ENCODE measurements at places on chromosomes 13 and 19.

DNA sequence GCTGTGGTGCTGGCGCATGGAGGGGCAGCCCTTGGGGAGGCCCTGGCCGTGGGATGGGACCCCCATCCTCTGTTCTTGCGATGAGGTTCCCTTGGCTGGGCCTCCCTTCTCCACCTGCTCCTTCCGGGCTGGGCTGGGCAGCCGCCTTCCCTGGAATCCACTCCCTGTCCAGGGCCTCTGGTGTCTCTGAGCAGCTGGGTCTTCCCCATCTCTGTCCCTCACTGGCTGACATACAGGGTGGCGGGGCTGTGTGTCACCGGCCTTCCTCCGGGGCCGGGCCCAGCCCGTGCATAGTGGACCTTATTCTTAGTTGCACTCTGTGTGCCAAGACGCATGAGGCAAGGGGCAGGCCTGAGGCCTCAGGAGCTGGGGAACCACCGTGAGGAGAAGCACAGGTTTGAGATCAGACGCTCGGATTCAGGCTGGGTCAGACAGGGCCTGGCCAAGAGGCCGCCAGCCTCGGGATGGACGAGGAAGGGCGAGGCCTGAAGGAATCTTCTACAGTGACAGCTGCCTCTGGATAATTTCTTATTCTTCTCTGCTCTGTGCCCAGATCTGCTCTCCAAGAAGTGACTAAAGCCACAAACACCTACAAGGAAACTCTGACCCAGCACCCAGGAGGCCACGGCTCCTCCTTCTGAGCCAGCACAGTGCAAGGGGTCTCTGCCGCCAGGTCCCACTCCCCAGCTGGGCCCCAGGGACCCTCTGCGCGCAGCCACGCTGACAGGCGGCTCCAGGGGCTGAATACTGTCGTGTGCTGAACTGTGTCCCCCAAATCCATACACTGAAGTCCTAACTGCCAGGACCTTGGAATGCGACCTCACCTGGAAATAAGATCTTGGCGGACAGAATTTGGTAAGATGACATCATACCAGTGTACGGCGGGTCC is 11.0 kb downstream of the SGTA start:
- peak; percentile 57 for DNase-seq

GRCh38 chr13:45826731-45827130 is 24.8 kb downstream of the SIAH3 start:
- no peak for DNase-seq

DNA sequence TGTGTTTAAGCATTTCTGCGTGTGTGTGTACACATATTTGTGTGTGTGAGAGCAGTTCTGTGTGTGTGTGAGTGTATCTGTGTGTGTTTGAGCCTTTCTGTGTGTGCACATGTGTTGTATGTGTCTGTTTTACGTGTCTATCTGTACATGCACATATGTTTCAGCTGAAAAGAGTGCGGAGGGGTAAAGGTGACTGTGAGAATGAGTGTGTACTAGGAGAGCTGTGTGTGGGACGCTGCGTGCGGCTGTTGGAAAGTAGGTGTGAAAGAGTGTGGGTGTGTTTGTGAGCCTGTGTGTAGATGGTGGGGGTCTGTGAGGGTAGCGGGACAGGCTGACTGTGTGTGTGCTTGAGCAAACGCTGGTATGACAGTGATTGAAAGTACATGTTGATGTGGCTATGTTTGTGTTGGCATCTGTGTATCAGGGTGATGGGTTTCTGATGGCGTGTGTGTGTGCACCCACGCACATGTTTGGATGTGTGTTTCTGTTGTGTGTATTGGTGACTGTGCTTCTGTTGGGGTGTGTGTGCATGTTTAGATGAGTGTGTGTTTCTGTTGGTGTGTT is 7.5 kb upstream of the TPM4 start:
- no peak for DNase-seq

DNA sequence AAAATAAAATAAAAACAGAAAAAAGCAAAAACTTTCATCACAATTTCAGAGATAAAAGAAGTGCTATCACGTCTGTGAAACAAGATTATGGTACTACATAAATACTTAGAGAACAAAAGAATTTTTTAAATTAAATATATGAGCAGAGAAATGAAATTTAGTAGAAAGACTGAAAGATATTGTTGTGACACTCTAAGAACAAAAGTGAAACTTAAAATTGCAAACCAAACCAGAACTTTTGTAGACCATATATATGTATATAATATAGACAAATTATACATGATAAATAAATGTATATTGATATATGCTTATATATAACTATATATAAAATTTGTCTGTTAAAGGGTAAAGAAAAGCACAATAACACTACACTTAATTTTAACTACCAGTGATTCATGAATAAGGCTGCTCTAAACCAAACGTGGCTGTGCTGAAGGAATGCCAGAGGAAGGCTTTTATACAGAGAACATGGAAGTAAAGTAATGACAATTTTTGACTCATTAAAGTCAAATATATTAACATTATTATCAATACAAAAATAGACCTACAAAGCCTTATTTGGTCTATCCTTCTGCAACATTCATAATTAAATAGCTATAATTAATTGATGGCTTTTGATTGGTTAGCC is 1516.7 kb upstream of the PCDH20 start:
- no peak for DNase-seq

DNA sequence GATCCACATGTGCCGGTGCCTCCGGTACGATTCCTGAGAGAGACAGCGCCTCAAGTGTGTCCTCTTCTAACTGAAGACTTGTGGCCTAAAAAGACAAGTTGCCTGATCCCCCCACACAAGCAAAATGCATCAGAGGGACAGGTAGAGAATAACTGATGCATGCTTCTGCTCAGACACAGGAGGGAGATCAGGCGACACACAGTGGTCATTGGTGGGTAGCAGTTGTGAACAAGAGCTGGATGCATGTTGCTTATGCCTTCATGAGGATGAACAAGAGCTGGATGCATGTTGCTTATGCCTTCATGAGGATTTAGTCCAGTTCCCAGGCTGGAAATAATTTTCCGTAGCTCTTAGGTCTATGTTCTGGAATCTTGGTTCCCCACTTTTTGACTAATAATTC is 505.6 kb downstream of the MYO16 start:
- no peak for DNase-seq

DNA sequence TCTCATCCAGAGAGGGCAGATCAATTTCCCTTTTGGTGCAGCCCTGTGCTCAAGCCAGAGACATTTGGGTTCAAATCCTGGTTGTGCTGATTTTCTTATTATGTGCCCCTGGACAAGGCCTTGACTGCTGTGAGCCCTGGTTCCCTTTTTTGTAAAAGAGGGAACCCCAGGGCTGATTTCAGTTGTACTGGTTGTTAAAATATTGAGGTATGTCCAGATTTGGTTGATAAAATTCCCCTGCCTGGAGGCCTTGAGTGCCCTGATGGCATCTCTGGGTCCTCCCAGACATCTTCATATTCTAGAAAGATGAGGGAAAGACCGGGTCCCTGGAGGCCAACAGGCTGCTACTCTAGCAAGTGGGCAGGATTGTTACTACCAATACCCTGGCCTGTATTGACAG is 14.4 kb upstream of the PLAUR start:
- no peak for DNase-seq

DNA sequence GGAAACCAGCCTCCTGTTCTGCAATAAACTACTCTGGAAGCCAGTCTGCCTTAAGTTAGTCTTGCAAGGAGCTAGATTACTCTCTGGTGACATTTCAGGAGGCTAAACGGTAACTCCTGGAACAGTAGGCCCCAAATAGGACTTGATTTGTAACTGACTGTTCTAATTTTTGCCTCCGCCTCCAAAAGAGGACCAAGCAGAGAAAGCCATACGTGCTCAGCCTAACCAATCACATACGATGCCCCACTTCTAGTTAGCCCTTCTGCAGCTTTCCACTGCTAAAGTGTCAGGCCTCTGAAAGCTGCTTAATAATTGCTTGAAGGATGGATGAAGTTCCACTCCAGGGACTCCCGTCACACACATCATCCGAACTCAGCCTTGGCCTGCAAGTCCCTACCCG is 744 bp downstream of the ZNF805 start:
- DNase-seq: no peak

DNA sequence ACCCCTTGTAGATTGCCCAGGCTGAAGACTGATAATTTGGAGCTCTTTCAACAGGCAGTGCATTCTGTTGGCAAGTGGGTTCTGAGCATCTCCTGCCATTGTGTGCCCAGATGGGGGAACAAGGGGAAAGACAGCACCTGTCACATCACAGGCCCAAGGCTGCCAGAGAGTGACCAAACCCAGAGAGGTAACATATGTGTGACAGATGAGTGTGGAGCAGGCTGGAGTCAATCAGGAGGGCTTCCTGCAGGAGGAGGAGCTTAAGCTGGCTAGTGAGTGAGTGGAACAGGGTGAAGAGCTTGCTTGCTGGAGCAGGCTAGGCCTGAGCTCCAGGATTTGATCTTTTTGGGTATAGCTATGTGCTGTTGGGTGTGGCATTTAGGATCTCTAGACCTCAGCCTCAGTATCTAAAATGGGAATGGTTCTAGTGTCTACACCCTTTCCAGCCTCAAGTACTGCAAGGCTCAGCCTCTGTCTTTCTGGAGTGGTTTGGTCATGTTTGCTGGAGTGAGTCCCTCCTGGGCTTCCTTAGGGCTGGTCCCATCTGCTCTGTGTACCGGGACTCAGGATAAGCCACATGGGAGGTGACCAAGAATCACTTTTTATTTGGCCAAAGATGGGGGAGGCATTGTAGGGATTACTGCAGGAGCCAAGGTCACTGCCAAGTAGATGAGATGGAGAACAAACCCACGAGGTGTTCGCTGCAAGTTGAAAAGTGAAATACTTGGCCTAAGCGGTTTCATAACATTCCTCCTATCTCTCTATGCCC is 152.4 kb upstream of the TSHZ3 start:
- no peak for DNase-seq

- no peak for DNase-seq
These were observed 6.6 kb downstream of the MEGF8 start for GRCh38 chr19:42332059-42332458.

DNA sequence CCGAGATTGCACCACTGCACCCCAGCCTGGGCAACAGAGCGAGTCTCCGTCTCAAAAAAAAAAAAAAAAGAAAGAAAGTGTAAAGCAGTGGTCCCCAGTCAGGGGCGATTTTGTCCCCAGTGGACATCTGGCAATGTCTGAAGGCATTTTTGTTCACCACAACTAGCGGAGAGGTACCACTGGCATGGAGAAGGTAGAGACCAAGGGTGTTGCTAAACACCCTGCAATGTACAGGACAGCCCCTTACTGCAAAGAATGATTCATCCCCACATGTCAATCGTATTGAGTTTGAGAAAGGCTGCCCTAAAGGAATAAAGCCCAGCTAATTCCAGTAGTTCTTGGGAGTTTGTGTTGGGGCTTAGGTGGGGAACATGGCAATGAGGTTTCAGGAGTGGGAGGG is 38.7 kb downstream of the CYP4F2 start:
- no peak for DNase-seq

- no peak for DNase-seq
These were observed 1747.0 kb downstream of the OLFM4 start for GRCh38 chr13:54775501-54776191.

DNA sequence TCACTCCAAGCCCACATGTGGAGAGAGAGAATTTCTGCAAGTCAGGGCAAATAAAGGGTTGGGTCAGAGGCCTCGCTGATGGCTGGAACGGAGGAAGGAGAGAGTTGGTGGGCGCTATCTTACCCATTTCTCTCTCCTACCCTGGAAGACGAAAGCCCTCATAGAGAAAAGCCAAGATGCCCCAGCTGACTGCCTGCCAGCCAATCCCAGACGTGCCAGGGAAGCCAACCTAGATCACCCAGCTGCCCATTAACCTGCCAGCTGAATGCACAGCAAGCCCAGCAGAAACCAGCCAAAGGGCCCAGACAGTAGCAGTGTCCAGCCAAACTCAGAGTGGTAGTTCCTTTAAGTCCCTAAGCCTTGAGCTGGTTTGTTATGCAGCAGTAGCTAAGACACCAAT is 167.0 kb upstream of the ZNF507 start:
- DNase-seq: no peak

GRCh38 chr13:24887759-24888158 is 123.8 kb downstream of the RNF17 start:
- no peak for DNase-seq

- DNase-seq: no peak
These were observed 14.4 kb downstream of the ARHGAP35 start for GRCh38 chr19:46875234-46875633.

DNA sequence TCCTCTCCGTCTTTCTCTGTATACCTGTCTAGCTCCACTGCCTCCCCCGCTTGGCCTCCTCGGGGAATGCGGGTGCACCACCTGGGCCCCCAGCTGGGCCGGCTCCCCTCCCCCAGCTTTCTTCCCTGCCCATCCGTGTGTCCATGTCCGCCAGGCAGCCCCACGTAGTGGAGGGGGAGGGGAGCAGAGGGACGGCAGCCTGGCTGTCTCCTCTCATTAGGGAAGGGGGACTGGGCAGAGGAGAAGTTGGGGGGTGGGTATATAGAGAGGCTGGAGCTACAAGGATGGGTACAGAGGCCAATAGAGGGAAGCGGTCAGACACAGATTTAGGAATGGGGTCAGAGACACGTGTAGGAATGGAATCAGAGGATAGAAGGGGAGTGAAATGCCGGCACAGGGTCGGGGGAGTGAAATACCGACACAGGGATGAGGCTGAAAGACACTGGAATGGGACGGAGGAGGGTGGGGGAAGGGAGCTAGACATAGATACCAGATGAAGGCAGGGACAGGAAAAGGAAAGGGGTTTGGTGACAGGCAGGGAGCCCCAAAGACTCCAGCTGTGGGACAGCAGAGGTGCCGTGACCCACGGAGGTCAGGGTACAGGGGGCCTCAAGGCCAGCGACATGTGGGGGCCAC is 2.8 kb downstream of the NECTIN2 start:
- peak; percentile 45 for DNase-seq

DNA sequence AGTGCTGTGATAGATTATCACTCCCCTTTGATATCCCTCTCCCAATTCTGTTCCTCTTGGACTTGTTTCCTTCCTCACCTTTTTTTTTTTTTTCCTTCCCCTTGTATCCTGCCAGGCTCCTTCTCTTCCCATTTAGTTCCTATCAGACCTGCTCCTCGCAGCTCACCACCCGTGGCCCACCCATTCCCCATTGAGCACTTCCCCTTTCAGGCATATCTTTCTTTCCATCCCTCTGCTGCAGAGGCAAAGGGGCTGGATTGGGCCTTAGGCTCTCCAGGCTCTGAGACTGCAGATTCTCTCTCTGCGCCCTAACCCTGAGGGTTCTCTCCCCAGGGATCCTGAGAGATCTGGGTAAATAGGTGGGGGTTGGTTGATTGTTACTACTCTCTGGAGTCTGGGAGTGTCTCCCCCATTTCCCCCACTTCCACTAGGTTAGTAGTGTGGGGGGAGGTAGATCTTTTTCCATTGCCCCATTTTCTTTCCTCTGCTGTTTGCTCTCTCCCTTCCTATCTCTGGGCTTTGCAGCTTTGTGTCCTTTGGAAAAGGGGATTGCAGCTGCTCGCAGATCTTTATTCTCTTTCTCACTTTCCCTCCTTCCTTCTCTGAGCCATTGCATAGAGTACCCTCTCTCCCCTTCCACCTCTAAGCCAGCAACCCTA is 2.3 kb downstream of the ARHGAP35 start:
- DNase-seq: no peak

GRCh38 chr13:76035711-76036110 is 399.6 kb downstream of the LMO7 start:
- DNase-seq: no peak

- DNase-seq: no peak
These were observed 119.5 kb downstream of the EFNB2 start for GRCh38 chr13:106415971-106416370.

- DNase-seq: no peak
These were observed 125.2 kb downstream of the PTPRS start for GRCh38 chr19:5215431-5215830.

GRCh38 chr19:39927524-39928356 is 6.7 kb downstream of the FCGBP start:
- no peak for DNase-seq
